Activated T-helper 2 cell treated with anti-CD3 and anti-CD28 coated beads, Interferon-gamma antibody, Interleukin-2, Interleukin-4, amounts not matched to agents 10 μg/mL and 5 μg/mL and 100 μg/mL, durations not matched to agents 14 hours and 24 hours and 36 hours (primary cell): ENCODE measurements at places on chromosomes 7 and 10.

- no peak for DNase-seq
Observed at GRCh38 chr7:72321637-72322036, 90.5 kb downstream of the CALN1 start.

GRCh38 chr7:120799813-120800475, 58.0 kb downstream of the TSPAN12 start:
- DNase-seq: no peak

GRCh38 chr10:32923134-32923533, 34.9 kb downstream of the ITGB1 start:
- DNase-seq: no peak

DNA sequence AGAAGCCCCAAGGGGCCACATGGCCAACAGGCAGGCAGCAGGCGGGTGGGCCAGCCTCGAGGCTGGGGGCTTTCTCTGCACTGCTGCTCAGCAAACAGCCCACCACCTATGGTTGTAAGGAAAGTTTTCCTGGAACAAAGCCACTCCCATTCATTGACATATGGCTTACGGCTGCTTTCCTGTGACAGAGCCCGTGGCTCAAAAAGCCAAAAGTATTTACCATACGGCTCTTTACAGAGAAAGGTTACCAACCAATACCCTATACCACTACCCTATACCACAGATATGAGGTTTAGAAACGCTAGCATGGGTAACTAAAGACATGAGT, 152.7 kb downstream of the MAD1L1 start:
- DNase-seq: no peak

DNA sequence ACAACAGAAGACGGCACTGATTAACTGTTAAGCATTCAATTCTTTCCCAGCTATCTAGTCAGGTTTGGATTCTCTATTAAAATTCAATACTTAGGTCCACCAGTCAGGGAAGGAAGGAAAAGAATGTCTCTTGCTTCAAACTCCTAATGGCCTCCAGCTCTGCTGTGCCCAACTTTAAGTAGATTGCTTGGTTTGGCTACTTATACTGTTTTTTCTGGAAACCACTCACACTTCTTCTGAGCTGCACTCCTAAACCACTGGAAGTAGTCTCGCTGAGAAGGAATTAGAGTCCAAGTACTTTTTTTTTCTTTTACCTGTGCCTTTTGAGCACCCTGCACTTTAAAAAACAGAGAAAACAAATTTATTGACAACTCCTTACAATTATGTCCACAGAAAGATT, 26.7 kb upstream of the COL1A2 start:
- DNase-seq: no peak

DNA sequence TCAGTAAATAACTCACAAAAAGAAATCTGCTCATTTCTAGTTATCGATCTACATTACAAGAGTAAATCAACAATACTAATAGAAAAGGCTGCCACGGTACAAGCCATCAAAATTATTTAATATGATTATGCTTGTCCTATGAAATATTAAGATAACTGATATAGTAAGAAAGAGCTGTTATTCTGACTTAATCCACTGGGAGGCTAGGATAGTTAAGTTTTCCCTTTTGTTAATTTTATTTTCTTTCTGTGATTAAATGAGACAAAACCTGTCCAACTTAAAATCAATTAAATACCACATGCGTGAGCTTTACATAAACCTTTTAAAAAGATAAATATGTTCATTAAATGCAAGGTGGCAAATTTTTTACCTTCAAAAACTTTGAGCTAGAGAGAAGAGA, 114.8 kb downstream of the LMBR1 start:
- DNase-seq: no peak

DNA sequence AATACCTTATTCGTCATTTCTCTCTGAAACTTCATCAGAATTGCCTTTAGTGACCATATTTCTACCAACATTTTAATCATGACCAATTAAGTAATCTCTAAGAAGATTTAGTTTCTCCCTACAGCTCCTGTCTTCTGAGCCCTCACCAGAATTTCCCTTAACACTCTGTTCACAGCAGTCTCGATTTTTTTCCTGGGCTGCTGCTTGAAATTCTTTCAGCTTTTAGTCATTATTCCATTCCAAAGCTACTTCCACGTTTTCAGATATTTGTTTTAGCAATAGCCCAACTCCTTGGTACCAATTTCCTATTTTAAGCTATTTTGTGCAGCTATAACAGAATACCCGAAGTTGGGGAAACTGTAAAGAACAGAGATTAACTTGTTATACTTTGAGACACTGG, 192.4 kb upstream of the DKK1 start:
- no peak for DNase-seq

- no peak for DNase-seq
Observed at GRCh38 chr7:142389544-142389943, 131.7 kb upstream of the PRSS58 start.

DNA sequence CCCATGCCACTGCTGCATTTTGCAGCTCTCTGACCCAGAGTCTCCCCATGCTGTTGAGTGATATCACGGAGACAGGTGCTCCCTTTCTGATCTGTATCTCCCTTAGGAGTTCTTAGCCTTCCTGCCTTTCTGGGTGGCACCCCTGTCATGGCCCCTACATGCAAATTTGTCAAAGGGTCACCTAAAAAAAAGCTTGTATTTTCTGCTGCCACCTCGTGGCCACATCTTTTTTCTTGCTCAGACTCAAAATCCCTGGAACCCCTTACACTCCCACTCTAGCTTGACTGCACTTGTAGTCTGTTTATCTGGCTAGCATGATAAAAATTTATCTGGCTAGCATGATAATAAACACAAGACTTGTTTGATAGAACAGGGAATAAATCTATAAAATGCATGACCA, 809.1 kb downstream of the SORCS1 start:
- DNase-seq: no peak

DNA sequence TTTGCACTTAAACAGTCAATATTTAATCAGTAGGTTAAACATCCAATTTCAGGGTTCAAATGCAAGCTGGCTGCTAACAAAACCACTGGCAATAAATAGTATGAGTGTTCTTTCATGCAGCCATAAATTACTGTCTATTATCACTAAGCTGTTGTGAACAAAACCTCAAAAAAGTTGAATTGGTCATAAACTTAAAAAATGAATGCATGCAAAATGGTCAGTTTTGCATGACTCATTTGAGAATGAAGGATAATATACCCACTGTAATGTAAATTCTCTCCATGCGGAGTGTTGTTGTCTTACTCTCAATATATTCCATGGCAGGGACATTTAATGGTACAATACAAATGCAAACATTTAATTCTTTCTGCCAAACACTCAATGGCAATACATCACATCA, 226.4 kb downstream of the MAGI2 start:
- no peak for DNase-seq

GRCh38 chr10:10032991-10033390, 984.7 kb upstream of the CELF2 start:
- DNase-seq: no peak

DNA sequence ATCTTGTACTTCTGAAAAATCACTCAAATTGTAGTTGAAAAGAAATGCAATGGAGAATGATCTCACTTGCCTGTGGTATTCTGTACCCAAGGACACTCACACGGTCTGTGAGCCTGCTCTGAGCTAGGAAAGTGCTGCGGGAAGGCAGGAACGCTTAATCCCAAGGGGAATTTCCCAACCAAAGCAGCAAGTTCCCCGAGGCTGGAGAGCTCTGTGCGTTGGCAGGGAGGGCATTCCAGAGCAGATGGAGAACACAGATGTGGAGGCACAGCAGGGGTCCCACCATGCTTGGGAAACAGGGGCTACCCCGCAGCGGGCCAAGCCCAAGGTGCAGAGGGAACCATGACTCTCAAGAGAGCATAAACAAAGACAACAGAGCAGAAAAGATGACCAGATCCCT, 13.6 kb downstream of the SVIL start:
- DNase-seq: no peak

- no peak for DNase-seq
Observed at GRCh38 chr7:77667459-77668086, 28.7 kb upstream of the RSBN1L start.
